ENCODE measurements at places on chromosomes 12 and 14. TPM values are rescaled to one million over a fixed set of nuclear protein-coding genes. Genes with fewer than 3 reads are reported as not detected.

GRCh38 chr12:9114946-9115345, 773 bp downstream of the A2M start:
- no peak for DNase-seq

GRCh38 chr14:94334872-94335271, 11.7 kb upstream of the SERPINA6 start:
- DNase-seq: no peak

DNA sequence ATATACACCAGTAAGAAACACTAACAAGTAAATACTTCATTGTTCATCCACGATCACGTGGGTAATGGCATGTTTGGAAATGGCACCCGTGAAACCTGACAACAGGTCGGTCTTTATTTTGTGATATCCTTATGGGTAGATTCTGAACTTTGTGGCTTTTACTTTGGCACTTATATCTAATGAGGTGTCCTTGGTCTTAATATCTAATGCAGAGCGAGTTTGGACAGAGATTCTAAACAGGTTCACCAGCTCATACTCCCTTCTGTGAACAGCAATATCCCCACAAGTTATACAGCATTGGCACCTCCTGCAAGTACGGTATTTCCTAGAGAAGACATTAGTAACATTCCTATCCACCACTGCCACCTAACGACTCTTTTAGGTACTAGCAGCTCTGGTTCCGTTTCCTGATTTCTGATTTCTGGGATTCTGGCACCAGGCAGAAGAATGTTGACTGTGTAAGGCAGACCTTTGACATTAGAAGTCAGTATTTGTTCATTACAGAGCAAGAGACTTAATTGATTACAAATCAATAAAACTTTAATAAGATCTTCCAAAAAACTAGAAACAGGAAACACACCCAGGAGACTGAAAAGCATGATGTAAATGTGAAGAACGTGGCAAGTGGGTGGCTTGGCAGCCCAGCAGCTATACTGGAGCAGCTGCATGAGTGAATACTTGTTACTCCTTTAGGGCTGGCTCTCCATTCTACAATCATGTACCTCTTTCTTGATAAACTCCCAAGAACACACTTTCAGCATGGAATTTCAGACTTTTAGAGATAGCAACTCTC, 2.5 kb downstream of the ANG start:
- peak; percentile 63 for DNase-seq

DNA sequence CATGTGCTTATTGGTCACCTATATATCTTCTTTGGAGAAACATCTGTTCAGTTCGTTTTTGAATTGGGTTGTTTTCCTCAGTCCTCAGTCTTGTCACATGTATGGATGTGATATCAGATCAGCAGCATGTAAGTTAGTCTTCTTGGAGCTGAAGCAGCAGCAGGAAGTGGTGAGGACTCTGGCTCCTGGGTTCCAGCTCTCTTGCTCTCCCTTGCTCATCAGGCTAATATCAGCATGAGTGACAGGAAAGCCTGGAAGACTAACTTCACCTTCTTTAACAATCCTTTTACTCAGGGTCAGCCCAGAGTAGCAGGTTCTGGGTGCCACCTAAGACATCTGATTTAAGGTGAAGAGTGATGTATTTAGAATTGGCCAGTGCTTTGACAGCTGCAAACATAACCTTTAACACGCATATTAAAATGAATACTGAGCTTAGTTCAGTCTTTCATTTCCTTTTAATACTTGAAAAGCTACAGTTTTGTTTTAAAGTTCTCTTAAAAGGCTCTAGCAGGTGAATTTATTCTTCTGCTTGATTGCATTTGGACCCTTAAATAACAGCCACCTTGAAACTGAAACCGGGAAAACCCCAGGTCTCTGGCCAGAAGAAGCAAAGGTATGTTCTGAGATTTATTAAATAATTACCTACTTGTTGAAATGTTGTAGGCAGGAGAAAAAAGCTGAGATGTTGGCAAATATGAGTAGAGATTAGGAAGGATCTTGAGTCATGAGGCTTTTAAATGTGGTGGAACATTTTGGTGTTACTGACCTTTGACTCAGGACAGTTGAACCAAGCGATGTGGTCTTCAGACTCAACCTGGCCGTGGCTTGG, 54.3 kb downstream of the DRAM1 start:
- DNase-seq: no peak

Gene LRP1-AS
- not detected for total RNA-seq

Gene SLC8A3
- total RNA-seq: 0.77 TPM

Gene INHBC
- 0.46 TPM for total RNA-seq

DNA sequence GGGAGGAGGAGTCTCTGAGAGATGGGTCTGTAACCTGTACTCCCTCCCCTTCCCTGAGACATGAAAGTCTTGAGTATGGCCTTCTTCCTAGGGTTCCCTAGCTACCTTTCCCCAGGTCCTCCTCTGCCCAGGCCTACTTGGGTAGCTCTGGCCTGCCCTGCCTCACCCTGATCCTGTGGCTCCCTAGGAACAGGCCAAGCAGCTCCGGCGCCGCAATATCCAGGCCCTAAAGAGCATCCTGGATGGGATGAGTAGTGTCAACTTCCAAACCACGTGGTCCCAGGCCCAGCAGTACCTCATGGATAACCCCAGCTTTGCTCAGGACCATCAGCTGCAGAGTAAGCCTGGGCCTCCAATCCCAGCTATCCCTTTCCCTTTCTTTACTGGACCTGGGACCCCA, 12.3 kb downstream of the PRPF40B start:
- no peak for DNase-seq

GRCh38 chr12:24111086-24111485, 161.6 kb upstream of the SOX5 start:
- no peak for DNase-seq

DNA sequence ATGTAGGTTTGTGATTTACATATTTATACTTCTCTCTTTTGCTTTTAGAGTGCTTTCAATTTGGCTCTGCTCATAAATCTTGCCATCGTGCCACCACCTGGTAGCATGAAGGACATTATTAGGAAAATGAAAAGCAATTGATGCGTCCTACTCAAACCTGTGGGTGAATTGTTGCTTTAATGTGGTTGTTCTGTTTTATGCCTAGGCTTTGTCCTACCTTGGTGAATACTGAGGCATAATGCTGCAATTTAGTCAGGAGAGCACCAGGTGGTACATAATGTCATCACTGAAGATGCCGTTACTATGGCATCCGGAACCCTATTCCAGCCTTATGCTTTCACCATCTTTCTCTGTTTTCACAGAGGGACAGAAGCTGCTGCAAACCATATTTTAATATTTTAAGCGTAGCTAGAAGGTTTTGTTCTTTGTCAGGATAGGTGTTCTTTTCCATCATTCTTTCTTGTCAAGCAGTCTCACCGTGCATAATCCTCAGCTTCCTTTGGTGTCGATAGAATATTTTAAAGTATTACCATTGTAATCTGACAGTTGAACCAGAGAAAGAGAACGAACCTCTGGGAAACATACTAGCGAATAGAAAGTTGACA, 68.5 kb upstream of the PKP2 start:
- DNase-seq: no peak

Gene PTGER2
- 5.4 TPM for total RNA-seq

GRCh38 chr12:113064395-113065125, 8.0 kb downstream of the DTX1 start:
- DNase-seq: no peak

Gene NOVA1
- total RNA-seq: 1.8 TPM

GRCh38 chr14:105422695-105423487, 3.3 kb downstream of the MTA1 start:
- peak; percentile 29 for DNase-seq

Gene PNP
- 14.2 TPM for total RNA-seq

GRCh38 chr14:105060751-105061427, 4.3 kb downstream of the GPR132 start:
- DNase-seq: no peak

Gene SDSL
- 6.2 TPM for total RNA-seq

Gene ASIC1
- 3.2 TPM for total RNA-seq

GRCh38 chr12:20731274-20731673, 36.1 kb downstream of the SLCO1C1 start:
- DNase-seq: no peak

GRCh38 chr14:66284346-66284745, 201.8 kb upstream of the CCDC196 start:
- no peak for DNase-seq

GRCh38 chr14:98189511-98189910, 1082.5 kb downstream of the BCL11B start:
- no peak for DNase-seq

- no peak for DNase-seq
Measured at GRCh38 chr12:89225401-89225800, 126.9 kb downstream of the DUSP6 start.

DNA sequence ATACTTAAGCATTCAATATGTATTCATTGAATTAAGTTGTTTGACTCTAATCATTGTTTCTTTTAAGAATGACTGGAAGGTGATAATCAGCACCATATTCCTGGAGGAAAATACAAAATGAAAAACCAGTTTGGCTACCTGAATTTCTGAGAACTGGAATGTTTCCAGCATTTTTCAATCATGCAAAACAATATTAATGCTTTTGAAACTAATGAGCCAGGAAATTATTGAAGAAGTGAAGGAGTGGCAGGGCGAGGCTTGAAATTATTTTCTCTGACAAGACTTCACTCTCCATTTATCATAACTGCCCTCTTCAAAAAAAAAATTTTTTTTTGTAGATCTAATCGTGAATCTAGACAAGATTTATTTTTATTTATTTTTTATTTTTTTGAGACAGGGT, 19.0 kb downstream of the TMEM19 start:
- DNase-seq: no peak

Gene AMN
- total RNA-seq: 1.6 TPM

DNA sequence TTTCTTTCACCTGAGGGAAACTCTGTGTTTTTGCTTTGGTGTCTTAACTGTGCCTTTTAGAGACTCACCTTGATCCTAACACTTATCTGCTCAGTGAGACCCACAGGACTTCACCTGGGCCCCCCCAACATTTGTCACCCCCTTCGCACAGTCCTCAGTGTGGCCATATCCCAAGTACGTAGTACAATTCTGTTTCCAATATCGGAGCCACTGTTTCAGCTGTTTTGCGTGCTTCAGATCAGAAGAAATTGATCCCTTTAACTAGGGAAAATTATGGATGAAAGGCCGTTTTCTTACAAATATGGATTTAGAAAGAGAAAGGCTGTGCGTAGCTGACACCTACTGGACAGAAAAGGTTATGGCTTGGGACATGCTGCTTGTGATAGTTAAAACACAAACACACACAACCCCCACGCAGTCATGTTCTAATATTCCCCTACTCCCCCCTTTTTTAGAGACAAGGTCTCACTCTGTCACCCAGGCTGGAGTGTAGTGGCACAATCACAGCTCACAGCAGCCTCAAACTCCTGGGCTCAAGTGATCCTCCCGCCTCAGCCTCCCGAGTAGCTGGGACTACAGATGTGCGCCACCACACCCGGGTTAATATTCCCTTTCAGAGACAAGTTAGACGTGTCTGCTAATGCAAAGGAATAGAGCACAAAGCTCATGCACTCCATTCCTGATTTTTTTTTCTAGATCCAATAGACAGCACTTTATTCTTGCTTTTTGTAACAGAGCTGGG, 3.6 kb upstream of the SLC7A8 start:
- peak; percentile 58 for DNase-seq

Gene GRIP1
- total RNA-seq: 19.5 TPM

Gene GRIN2B
- 0.11 TPM for total RNA-seq

- DNase-seq: no peak
Measured at GRCh38 chr14:102218688-102219087, 79.0 kb downstream of the WDR20 start.

- no peak for DNase-seq
Measured at GRCh38 chr12:78531831-78532458, 332.6 kb upstream of the SYT1 start.
